ENCODE measurements at places on chromosomes 3 and 15. TPM values are rescaled to one million over a fixed set of nuclear protein-coding genes. Genes with fewer than 3 reads are reported as not detected.

CDC25A gene
- total RNA-seq, result 16.5 TPM

DNAJC19 gene
- total RNA-seq, result 27.1 TPM

FAM81A gene
- total RNA-seq, result 0.50 TPM

MINDY4B gene
- total RNA-seq, result not detected

SKOR1 gene
- not detected for total RNA-seq

Measured in bronchus fibroblast of lung (primary cell).